NCI-H69 (cell line): ENCODE measurements at places on chromosomes 2 and 18.

DNA sequence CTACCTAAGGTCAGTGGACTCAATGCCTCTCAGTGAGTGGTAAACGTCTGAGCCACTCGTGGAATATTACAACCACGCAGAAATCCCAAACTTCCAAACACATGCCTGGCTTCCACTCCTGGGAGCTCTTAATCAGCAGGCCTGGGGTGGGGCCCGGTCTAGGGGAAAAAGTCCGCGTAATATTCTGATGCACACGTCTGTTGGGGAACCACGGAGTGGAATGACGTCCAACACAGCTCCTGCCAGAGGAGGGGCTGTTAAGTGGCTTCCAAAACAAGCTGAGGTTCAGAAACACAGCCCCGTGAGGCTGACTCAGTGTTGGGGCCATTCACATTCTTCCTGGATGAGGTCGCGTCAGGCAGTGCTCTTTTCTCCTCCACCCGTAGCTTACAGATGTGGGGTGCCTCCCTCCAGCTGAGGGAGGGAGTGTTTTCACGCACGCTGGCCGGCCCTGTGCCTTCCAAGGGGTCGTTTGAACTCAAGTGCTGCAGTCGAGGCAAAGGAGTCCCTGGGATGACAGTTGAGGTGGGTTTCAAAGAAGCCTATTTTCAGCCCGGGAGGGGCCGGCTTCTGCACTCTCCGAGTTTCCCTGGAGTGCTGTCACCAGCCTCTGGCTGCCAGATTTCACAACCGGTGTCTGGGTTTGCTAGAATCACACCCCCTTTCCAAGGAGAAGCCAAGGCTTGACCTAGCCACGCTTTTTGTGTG is 73.1 kb downstream of the ACKR3 start:
- no peak for DNase-seq

- DNase-seq = no peak
Measured at GRCh38 chr2:36449943-36450392, 94.4 kb downstream of the CRIM1 start.

DNA sequence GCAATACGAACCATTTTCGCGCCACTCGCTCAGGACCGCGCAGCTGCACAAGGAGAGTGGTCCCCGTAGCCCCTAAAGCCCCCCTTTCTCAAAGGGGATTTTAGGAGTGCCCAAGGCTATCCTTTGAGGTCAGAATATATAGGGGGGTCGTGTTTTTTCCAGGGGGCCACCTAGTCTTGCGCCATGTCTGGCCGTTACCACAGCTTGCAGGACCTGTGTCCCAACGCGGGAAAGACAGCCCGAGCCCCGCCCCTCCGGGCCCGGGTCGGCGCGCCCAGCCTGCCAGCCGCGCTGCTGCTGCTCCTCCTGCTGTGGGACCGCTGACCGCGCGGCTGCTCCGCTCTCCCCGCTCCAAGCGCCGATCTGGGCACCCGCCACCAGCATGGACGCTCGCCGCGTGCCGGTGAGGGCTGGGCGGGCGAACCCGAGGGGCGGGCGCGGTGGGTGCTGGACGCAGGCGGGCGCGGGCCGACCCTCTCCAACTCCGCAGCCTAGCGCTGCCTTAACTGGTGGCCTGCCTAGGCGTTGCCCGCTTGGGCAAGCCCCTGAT is at the start of gene CDCA7:
CDCA7 (plus strand) TSS at position 291 of the 550 bp plus-strand sequence; CDS start at position 383, 92 bp downstream.
- DNase-seq = peak; percentile 87

DNA sequence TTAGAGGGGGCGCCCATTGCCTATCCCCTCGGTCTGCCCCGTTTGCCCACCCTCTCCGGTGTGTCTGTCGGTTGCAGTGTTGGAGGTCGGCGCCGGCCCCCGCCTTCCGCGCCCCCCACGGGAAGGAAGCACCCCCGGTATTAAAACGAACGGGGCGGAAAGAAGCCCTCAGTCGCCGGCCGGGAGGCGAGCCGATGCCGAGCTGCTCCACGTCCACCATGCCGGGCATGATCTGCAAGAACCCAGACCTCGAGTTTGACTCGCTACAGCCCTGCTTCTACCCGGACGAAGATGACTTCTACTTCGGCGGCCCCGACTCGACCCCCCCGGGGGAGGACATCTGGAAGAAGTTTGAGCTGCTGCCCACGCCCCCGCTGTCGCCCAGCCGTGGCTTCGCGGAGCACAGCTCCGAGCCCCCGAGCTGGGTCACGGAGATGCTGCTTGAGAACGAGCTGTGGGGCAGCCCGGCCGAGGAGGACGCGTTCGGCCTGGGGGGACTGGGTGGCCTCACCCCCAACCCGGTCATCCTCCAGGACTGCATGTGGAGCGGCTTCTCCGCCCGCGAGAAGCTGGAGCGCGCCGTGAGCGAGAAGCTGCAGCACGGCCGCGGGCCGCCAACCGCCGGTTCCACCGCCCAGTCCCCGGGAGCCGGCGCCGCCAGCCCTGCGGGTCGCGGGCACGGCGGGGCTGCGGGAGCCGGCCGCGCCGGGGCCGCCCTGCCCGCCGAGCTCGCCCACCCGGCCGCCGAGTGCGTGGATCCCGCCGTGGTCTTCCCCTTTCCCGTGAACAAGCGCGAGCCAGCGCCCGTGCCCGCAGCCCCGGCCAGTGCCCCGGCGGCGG is 1.7 kb downstream of the MYCN start:
- peak; percentile 100 for DNase-seq

- DNase-seq = no peak
Measured at GRCh38 chr2:126970583-126970982, 71.9 kb downstream of the TEX51 start.

GRCh38 chr2:196406-196805 is 67.4 kb downstream of the SH3YL1 start:
- DNase-seq = no peak

- no peak for DNase-seq
Measured at GRCh38 chr2:240326246-240326645, 109.2 kb upstream of the GPC1 start.

DNA sequence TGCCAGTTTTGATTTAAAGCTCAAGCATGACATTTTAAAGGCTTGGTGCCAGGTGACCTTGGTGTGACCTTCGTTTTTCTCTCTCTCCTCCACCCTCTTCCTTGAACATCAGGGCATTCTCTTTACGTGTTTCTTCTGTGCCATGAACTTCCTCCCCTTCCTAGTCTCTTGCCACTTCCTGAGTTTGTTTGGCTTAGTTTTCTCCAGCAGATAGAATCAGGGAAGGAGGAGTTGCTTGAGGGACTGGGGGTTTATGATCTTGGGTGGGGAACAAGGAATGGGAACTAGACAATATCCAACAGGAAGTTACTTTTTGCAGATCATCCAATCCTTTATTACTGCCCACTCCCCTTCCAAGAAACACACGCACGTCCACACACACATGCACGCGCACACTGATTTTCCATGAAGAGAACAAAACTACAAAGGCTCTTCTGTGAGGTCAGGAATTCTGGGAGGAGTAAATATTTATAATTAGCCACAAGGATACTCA is 210.6 kb upstream of the EPAS1 start:
- DNase-seq = no peak

- DNase-seq = no peak
Measured at GRCh38 chr2:1793868-1794445, 49.6 kb upstream of the PXDN start.

- no peak for DNase-seq
Measured at GRCh38 chr18:76557026-76557575, 62.1 kb upstream of the ZNF516 start.

DNA sequence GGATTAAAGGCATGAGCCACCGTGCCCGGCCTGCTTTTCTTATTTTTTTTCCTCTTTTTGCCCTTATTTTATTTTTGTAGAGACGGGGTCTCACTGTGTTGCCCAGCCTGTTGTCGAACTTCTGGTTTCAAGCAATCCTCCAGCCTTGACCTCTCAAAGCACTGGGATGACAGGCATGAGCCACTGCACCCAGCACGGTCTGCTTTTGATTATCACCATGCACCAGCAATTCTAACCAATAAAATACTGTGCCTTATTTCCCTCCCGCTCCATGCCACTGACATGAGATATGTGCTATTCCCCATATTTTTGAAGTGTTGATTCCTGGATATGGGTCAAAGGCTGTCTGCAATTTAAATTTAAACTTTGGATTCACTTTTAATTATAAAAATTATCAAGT is 42.9 kb downstream of the ACYP2 start:
- DNase-seq = no peak

DNA sequence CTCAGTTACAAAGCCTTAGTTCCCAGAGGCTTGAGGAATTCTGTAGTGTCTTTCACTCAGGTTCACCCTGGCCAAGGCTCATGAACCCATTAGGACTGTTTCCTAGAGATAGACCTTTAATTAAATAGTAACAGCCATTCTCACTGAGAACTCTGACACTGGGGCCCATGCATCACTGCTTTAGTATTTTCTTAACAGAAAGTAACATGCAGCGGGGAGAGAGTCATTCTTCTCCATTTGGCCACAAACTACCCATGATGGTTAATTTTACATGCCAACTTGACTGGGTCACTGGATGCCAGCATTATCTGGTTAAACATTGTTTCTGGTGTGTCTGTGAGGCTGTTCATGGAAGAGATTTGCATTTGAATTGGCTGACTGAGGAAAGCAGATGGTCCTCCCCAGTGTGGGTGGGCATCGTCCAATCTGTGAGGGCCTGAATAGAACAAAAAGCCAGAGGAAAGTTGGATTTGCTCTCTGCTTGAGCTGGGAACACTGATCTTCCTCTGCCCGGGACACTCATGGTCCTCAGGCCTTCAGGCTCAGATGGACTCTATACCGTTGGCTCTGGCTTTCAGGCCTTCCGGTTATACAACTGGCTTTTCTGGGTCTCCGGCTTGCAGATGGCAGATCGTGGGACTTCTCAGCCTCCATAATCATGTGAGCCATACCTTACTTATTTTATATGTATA is 5.6 kb upstream of the CPLX4 start:
- DNase-seq = no peak

GRCh38 chr2:105179469-105180372 is 61.8 kb upstream of the GPR45 start:
- peak; percentile 59 for DNase-seq

DNA sequence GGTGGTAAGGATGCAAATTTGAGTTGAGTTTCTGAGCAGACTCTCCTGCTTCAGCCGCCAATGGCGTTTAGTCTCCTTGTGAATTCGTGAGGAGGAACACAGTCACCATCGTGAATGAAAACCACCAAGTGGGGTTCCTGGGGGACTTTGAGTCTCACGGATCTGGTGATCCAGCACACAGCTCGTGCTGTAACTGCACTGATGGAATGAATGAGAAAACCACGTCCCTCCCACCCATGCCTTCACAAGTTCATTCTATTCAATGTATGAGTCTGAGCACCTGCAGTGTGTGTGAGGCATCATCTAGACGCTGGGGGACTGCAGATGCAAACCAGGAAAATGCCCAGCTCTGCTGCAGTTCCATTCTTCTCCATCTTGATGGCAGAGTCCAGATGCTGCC is 127.9 kb downstream of the PIEZO2 start:
- no peak for DNase-seq

- no peak for DNase-seq
Measured at GRCh38 chr2:158482594-158482993, 25.8 kb downstream of the PKP4 start.

DNA sequence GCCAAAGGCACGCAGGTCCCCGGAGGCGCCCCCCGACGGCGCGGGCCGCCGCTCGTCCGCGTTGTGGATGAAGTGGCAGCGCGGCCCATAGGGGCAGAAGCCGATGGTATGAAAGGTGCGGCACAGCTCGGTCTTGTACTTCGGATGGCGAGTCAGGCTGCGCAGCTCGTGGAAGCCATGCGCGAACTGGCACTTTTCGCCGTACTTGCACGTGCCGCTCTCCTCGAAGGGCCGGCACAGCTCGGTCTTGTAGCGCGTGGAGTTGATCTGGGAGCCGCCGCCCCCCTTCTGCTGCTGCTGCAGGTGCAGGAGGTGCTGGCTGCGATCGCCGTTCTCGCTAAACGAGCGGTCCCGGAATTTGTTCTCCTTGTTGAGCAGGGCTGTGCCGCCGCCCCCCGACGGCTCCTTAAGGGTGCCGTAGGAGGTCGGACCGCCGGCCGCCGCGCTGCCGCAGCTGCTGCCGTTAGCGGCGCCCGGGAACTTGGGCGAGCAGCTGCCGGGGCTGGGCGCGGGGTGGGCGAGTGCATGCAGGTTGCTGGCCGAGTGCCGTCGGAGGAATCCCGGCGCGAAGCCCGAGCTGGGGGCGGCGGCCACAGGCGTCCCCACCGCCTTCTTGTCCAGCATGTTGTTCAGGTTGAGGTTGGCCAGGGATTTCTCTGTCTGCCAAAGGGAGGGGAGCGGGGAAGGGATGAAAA is 1.2 kb downstream of the ZFP36L2 start:
- no peak for DNase-seq

- no peak for DNase-seq
Measured at GRCh38 chr2:46954951-46955571, 39.5 kb upstream of the MCFD2 start.

DNA sequence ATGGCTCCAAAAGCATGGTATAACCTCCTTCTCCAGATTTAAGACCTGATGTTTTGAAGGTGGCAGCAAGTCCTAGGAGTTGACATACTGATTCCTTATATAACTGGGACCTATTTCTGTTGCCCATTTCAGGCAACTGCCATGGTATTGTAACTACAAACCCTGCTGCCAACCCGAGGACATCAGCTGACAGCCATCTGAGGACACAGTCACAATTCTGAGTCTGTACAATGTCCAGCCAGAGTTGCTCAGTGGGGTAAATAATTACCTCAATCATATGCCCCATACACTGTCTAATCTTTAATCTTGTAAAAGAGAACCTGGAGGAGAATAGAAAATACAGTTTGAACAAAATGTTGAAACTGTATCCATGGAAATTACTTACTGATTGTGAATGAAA is 8.7 kb upstream of the GAREM2 start:
- DNase-seq = no peak

DNA sequence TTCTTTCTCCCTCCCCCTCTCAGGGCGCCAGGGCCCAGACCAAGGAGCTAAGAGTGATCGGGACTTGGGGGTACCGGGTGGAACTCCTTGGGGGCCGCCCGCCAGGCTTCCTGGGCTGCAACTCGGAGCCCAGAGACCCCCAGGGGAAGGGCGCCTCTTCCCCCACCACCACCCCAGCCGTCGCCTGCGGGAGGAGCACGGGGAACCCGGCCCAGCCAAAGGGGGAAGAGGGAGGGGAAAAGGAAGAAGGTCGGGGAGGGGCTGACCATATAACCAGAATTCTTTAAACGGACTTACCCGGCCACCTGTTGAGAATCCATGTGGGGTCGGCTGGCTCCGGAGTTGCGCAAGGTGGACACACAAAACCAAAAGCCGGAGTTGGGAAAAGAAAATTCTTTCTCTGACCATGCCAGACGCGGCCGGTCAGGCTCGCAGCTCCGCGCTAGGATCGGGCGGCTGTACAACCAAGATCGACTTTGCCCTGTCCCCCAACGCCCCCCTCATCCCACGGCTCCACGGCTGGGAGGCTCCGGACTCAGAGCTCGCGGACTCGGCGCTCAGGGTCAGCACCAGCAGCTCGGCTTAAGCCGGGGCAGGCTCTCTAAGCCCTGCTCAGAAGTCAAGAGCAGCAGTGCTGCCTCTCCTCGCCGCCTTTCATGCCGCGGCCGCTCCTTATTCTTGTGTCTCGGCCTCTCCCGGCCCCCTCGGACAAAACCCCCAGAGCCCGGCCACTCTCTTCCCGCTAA is 6.3 kb upstream of the SIX3 start:
- peak; percentile 85 for DNase-seq
